ENCODE measurements at places on chromosomes 4 and X.

GRCh38 chr4:39037491-39037825, 5.2 kb upstream of the TMEM156 start:
- no peak for DNase-seq

DNA sequence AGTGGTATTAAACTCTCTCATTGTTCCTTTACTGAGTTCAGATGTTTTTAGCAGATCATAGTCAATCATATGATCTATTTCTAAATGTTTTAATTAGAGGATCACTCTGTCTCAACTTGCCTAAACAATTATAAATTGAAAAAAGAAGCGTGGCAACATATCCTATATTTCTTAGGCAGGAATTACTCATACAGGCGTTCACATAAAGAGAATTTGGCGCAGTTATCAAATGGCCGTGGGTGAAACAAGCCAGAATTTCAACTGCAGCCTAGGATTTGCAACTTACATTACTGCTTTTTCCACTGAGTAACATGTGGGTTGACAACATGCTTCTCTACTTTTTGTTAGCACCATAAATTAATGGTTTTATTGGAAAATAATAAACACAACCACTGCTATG, 141.3 kb downstream of the CPE start:
- DNase-seq: no peak

DNA sequence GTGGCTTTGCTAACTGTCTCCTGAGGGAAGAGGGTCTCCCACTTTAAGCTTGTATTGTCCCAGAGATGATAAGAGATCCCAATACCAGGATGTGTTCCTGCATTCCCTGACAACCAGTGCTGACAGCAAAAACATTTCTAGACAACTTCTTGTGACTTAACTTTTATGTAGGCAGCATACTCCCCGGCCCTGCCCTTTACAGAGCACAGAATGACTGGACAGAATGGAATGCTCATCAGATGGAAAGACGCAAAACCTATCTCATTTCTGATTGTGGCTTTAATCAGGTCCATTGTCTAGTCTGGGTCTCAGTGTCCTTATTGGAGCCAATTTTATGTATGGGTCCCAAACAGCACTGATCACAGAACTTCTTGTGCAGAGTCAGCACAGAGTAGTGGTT, 18.2 kb upstream of the PLAC1 start:
- DNase-seq: no peak

GRCh38 chrX:47643926-47644325, 6.4 kb downstream of the ELK1 start:
- DNase-seq: no peak

- no peak for DNase-seq
These were observed 3.8 kb downstream of the ASMT start for GRCh38 chrX:1618689-1619088.

- no peak for DNase-seq
These were observed 99.1 kb downstream of the TRAPPC11 start for GRCh38 chr4:183758061-183758757.

DNA sequence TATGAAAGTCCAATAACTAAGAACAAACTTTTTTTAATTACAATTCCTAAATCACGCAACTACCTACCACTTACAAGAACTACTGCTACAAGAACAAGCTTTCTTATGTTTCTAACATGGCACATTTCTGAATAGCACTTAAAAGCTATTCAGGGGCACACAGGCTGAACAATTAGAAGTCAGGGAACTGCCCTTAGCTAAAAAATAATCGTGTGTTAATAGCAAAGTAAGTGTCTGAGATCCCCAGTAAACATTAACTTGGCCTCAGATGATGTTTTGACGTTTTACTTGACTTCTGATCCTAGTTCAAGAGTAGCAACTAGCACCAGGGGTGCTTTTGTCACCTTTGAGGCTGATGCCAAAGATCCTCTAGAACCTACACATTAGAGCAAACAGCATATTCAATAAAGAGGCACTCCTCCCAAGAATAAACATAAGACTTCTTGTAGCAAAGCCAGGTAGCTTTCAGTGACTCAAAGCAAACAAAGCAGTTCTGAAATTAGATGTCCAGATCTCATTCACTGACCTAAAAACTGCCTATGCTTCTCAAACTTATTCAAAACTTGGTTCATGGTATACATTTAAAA, 16.2 kb downstream of the SPOCK3 start:
- no peak for DNase-seq

GRCh38 chrX:1453395-1453783, 680 bp upstream of the ASMTL start:
- no peak for DNase-seq

Data from uterus (tissue), 4 donors.